NCI-H2171 treated with DMSO at 0.1 percent for 48 hours (cell line): ENCODE measurements at places on chromosomes 2 and 18.

DNA sequence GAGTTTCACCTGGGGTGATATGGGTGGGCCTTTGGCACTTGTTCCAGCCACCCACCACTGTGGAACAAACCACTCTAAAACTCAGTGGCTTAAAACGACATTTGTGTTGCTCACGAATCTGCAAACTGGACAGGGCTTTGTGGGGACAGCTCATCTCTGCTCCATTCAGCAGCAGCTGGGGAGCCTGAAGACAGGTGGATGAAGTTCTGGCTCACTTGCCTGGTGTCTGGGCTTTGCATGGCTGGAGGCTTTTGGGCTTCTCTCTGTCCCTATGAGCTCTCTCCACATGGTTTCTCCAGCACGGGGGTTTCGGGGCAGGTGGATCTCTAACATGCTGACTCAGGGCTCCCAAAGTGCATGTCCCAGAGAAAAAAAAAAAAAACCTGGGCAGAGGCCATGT, 93.0 kb upstream of the GLI2 start:
- DNase-seq = no peak

- DNase-seq = no peak
Measured at GRCh38 chr2:234712421-234712935, 215.6 kb upstream of the ARL4C start.

- no peak for DNase-seq
Measured at GRCh38 chr18:54843314-54843713, 15.0 kb downstream of the RAB27B start.

GRCh38 chr2:230447036-230447435, 31.0 kb downstream of the SP100 start:
- DNase-seq = no peak

- no peak for DNase-seq
Measured at GRCh38 chr2:95329891-95330793, 33.0 kb downstream of the KCNIP3 start.

DNA sequence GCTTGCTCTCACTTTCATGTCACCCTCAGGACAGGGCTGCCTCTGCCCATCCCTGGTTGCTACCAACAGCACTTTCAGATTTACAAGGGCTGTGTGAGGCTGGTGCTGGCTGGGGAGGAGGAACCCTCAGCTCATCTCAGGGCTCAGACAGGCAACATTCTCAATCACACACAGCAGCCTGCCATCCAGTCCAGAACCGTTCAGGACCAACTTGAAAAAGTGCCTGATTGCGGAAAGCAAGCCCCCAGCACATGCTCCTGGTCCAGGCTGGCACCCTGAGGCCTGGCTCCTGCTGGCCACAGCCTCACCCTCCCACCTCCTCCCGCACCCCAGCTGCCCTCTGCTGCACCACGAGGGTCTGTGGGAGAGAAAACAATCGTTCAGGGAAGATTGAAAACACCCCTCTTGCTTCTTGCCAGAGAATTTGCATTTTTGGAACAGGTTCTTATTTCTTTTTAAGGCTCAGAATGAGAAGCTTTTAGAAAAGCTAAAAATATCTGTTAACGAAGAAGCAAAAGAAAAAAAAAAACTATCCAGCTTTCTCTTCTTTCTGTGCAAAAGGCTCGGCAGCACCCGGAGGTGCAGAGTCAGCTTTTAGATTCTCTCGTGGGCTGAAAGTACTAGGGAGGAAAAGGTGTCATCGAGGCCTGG, 403.8 kb upstream of the ID2 start:
- DNase-seq = no peak

DNA sequence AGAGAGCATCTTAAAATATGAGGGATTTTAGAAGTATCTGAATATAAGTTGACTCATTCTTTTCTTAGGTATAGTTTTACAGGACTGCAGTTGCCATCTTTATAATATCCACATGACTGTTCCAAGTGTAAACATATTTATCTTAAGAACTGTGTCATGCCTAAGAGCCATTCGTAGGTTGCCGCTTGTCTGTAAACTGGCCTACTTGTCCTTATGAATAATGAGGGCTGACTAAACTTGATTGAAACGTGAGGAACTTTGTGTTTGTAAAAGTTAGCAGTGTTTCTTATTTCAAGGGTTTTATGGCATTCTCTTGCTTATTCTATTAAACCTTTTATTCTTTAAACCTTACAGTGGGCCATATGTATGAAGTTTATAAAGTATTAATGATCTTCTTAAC, 99.6 kb downstream of the MAP3K20 start:
- no peak for DNase-seq

DNA sequence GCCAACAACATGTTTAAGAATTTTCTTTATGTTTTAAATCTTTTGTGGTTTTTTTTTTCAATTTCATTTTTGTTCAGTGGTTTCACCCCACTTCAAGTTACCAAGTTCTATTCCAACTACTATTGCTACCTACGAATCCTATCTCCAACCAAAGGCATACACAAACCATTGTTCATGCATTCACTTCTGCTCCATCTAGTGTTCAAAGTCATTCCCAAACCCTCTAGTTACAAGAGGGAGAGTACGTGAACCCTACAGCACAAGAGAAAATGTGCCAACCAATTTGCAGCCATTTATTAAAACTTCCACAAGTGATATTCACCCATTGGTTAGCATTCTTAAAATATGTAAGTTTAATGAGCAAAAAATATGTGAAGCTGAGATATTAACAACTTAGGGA, 295.1 kb upstream of the KYNU start:
- peak; percentile 5 for DNase-seq

DNA sequence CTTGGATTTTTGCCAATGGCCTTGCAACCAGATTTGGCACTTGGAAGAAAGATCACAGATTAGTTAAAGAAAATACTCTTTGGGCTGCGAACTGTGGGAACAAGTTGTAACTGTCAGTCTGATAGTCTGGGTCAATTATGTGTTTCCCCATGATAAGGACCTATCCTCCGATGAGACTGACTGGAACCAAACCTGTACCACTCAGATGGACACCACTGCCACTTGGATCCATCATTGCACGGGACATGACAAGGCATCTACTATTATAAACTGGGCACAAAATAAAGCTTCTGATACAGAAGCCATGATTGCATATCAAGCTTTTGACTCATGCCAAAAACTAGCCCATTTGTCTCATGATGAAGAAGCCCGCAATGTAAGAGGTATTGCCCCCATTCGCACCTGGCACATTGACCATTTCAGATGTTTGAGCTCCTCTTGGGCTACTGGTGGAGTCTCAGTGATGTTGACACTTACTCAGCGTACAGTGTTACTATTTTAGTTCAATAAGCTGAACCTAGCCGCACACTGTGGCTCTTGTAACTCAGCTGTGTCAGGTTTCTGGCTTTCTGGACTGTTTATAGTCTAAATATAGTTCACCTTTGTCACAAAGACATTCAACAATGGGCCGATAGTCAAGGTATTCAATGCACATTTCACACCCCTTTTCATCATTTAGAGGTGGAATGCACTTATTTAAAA, 179.8 kb upstream of the RBBP8 start:
- no peak for DNase-seq

GRCh38 chr2:225526760-225527390, 127.4 kb downstream of the NYAP2 start:
- DNase-seq = no peak

DNA sequence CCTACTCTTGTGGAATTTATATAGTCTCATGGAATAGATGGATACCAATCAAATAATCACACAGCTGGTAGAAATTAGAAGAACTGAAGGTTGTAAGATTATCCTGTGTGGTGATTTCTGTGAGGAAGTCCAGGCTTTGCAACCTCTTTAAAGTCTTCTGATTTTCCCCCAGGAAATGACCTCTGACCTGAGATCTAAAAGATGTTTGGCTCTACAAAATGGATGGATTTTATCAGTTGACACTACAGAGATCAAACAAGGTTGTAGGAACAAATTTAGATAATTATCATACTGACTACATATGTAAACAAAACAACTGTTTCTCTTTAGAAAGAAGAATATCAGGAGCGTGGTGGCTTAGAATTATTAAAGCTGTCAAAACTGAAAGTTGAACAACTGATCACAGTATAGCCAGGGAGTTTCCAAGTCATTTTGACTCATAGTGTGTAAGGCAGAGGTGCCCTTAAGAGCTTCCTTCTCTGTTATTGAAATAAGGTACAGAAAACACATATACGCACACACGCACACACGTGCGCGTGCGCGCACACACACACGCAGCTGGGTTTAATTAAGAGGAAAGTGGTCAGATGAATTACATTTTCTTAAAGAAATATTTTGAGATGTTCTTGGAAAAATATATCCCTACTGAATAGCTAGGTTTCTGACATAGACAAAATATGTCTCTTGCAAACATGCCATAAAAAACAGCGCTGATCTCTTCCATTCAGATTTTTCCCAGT, 35.5 kb upstream of the PELI1 start:
- DNase-seq = no peak

DNA sequence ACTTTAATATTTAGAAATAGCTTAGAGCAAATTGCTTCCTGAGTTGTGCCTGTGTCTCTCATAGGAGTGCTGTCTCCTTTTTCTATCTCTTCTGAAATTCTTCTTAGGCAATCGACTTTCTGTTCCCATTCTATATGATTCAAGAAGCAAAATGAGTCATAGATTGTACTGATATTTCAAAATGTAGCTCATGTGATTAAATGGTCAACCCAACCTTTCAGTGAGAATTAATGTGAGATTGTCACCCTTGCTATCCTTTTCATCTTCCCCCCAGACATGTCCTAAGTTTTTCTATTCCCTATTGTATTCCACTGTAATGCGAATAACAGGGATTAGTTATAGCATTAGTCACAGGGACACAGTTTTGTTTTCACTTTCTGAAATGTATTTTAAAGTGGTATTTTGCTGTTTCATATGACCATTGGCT, 413.6 kb downstream of the THSD7B start:
- no peak for DNase-seq

GRCh38 chr2:231527091-231527395, 3.2 kb downstream of the NMUR1 start:
- no peak for DNase-seq

- no peak for DNase-seq
Measured at GRCh38 chr2:203209538-203209937, 29.3 kb upstream of the CYP20A1 start.

- peak; percentile 41 for DNase-seq
Measured at GRCh38 chr2:158735822-158736580, 59.1 kb upstream of the DAPL1 start.

DNA sequence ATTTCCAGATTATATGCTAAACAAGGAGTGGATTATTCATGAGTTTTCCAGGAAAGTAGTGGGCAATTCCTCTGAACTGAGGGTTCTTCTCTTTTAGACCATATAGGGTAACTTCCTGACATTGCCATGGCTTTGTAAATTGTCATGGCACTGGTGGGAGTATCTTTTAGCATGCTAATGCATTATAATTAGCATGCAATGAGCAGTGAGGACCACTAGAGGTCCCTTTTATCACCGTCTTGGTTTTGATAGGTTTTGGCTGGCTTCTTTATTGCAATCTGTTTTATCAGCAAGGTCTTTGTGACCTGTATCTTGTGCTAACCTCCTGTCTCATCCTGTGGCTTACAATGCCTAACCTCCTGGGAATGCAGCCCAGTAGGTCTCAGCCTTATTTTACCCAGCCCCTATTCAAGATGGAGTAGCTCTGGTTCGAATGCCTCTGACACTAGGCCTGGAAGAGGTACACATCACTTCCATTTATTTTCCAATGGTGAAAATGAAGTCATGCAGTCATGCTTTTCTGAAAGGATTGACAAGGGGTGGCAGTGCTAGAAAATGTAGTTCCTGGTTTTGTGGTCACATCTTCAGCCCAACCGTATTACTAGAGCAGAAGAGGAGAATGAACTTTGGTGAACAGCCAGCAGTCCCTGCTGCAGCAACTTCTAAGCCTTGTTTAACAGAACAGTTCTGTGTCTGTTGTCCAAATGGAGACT, 26.6 kb upstream of the ITGA4 start:
- DNase-seq = no peak

DNA sequence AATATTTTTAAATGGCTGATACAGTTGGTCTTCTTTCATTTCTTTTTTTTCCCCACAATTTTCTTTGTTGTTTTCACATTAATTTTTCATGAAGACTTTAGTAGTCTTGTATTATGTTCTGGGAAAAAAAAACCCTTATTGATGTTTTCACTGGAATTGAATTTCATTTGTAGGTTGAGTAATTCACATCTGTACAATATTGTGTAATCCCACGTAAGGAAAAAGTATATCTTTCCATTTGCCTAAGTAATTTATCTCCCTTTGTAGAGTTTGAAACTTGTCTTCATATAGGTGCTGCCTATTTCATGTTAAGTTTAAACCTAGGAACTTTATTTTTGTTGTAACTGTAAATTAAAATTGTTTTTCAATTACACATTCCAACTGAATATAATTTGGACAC, 2.0 kb downstream of the DNAJC27 start:
- DNase-seq = no peak

GRCh38 chr2:136505462-136505861, 259.9 kb upstream of the THSD7B start:
- no peak for DNase-seq

GRCh38 chr2:3487432-3487831, 31.9 kb downstream of the ADI1 start:
- DNase-seq = no peak

DNA sequence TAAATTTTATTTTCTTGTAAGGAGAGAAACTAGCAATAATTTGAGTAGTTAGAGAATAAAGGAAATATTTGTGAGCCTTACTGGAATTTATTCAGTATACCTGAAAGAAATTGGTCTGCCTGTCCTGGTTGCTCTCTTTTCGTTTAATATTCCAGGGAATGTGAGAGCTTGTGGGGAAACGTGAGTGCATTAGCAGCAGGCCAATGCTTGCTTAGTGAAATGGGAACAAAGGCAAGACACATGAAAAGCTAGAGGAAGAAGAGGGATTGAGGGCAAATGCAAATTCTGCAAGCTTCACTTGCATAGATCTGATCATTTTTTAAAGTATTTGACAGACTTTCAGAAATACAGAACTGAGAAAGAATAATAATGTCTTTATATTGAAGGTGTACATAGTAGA, 111.0 kb downstream of the ERBB4 start:
- DNase-seq = no peak

- DNase-seq = no peak
Measured at GRCh38 chr18:73462092-73462491, 594.3 kb upstream of the NETO1 start.

DNA sequence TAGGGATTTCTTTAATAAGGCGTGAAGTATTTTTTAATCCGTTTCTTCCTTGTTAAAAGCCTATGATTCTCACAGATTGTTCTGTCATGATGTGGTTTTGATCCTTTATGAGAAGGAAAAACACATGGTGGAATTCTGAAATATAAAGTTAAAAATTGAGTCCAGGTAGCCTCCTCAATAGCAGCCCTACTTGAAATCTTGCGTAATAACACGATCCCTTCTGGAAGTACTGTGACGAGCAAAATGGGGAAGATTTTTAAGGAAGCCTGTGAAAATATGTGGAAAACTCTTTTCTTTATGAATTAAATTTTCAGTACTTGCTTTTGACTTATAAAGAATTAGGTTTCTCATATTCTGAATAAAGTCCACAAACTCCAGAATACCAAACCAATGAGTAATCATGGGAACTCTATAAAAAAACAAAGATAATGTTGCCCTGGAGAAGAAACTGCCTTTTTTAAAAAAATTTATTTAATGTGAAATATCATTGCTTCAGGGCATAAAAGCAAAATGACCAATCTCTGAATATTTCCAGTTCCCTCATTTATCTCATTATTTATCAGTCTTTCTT, 476.4 kb upstream of the ZEB2 start:
- no peak for DNase-seq

- DNase-seq = peak; percentile 80
Measured at GRCh38 chr18:45081566-45082181, 401.0 kb downstream of the SETBP1 start.

GRCh38 chr2:217316743-217317142, 456.9 kb upstream of the TNP1 start:
- peak; percentile 61 for DNase-seq
